ENCODE measurements at places on chromosomes 4 and X.

DNA sequence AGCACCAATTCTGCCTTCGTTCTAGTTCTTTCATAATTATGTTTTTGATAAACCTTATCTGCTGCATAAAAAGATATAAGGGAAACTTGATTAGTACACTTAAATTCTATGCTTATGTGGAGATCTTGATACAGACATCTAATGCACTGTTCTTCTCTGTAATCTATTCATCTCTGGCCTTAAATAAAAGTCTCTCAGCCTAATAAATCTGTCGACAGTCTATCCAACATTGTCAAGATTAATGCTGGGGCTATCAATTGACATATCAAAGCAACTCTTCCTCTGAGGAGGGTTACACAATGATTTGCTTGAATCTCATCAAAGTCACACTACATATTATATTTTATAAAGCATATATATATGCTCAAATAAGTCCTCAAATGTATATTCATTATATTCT lies 545.5 kb downstream of the SPOCK3 start:
- no peak for DNase-seq

- DNase-seq = no peak
These were observed at the start of gene CRMP1 for GRCh38 chr4:5893004-5893580. Gene CRMP1 (minus strand): TSS chr4:5893086. CDS start chr4:5892969, 117 bp downstream.

GRCh38 chr4:110781944-110782343 lies 159.1 kb upstream of the PITX2 start:
- no peak for DNase-seq

GRCh38 chr4:75686346-75686745 lies 13.1 kb upstream of the G3BP2 start:
- DNase-seq = no peak

DNA sequence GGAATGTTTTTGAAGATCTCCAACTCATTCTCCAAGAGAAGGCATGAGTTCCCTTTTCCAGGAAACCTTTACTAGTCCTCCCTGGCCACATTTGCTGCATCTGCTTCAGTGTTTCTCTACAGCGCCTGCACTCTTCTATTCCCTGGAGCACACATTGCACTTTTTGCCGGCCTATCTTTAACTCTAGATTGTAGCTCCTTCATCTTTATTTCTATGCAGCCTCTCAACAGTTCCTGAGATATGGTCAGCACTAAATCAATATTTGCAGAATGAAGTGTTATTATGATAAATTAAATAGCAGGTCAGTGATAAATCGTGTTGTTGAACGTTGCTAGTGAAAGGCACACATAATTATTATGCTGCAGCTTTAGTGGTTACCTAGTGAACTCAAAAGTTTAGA lies 88.3 kb downstream of the VCX3A start:
- no peak for DNase-seq

DNA sequence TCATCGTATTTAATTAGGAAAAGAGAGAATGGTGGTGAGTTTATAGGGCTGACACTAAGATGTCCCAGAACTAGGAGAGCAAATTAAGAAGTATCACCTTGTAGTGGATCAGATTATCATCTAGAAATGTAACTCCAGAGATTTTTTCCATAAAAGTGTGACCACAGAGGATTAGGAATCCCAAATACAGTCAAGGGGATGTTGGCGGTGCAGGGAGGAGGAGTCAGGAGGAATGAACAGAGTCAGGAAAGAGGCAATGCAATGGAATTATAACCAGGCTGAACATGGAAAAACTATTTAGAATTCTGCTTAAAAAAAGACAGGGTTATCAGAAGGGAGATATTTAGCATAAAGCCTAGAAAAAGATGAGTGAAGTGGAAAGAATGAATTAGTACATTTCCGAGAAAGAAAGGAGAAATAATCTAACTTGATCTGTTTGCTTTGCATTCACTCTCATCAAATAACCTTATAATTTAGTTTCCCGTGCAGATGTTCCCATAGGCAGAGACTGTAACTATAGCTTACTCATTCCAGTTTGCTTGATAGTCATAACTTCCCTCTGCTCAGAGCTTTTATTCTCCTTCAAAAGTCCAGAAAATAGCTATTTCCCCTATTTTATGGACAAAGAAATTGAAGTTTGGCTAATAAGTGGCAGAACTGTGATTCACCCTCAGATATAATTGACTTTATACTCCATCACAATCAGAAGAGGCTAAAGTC lies 56.4 kb downstream of the SCFD2 start:
- DNase-seq = no peak

DNA sequence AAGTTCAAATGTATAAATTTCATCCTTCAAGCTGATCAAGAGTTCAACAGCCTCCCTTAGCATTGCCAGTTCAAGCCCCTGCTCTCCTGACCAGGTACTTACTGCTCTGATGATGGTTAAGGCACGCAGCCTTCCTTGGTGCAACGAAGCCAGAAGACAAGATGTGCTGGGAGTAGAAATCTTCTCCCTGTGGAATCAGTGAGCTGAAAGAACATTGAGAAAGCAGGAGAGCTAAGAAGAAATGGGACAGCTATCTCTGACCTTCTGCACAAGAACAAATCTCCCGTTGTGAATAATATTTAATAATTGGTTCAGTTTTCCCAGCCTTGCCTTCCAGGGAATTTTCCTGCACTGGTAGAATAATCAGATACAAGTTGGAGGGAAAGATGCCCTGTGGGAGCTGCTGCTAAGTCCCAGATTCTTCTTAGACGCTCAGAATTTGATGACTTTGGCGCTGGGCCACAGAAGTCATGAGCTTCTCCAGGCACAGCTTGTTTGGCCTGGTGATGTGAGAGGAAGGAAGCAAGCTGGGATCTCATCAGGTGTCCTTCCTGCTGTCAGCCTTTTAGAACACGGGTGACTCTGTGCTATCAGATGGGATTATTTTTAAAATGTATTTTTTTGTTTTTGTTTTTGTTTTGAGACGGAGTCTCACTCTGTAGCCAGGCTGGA lies 77.8 kb downstream of the CD38 start:
- DNase-seq = no peak

DNA sequence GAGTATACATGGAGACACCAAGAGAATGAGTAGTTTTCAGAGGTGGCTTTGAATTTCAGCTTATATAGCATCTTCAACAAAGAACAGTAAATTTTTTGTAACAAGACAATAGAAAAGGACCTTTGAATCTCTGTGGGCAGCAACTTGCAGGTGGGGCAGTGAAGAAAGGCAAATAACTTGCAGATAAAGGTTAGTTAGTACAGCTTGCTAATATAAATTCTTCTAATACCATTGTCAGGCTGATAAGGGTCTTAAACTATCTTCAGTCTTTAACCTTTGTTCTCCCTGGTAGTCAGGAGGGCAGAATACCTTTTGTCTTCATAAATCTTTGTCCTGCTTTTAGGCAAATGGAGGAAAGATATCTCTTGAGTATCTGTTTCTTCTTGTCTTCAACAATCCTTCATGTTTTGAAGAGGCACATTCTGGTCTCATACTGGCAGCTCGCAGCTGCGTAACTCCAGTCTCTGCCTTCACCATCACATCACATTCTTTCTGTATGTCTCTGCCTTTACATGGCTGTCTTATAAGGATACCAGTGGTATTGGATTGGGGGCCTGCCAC lies 16.0 kb downstream of the ANXA3 start:
- no peak for DNase-seq

DNA sequence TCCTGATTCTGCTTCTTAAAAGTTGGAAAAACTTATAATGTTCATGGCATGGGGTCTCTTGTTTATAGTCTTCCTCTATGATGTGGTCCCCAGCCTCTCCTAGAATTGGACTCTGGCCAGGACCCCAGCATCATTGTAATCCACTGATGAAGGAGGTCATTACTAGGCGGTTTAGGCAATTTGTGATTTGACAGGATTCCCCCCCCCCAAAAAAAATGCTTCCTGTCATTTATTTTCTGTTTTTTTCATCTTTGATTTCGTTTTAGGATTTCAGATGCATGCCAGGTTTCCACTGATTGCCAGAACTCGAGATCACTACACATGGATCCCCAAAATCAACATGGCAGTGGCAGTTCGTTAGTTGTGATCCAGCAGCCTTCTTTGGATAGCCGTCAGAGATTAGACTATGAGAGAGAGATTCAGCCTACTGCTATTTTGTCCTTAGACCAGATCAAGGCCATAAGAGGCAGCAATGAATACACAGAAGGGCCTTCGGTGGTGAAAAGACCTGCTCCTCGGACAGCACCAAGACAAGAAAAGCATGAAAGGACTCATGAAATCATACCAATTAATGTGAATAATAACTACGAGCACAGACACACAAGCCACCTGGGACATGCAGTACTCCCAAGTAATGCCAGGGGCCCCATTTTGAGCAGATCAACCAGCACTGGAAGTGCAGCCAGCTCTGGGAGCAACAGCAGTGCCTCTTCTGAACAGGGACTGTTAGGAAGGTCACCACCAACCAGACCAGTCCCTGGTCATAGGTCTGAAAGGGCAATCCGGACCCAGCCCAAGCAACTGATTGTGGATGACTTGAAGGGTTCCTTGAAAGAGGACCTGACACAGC lies 4.9 kb downstream of the SPRY1 start:
- no peak for DNase-seq

GRCh38 chrX:108163333-108164082 lies 71.9 kb downstream of the ATG4A start:
- DNase-seq = no peak

- no peak for DNase-seq
These were observed 318.0 kb downstream of the FBXW7 start for GRCh38 chr4:152217896-152218295.

DNA sequence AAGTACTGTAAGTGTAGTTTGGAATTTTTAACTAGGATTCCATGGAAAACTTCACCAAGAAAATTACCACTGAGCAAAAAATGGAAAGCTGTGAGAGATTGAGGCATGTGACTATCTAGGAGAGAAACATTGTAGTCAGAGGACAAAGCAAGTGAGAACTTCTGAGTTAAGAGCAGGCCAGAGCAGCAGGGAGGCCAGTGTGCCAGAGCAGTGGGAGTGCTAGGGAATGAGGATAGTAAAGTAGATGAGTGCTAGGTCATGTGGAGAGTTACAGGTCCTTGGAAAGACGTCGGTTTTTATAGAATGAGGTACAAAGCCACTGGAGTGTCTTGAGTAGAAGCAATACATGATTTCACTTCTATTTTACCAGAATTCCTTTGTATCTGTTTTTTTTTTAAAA lies 52.7 kb upstream of the FAT4 start:
- DNase-seq = no peak

GRCh38 chr4:103885152-103885551 lies 165.4 kb upstream of the TACR3 start:
- no peak for DNase-seq

DNA sequence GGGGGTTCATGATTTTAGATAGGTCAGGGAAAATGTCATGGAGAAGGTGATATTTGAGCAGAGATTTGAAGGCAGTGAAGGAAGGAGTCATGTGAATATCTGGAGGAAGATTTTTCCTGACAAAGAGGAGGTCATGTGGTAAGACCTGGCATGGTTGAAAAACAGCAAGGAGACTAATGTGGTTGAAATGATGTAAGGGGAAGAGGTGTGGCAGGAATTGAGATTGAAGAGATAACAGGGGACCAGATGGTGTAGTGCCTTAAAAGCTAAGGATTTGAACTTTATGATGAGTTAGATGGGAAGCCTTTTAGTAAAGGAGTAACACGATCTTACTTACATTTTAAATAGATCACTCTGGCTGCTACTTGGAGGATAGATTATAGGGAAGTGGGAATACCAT lies 210.9 kb downstream of the RTL9 start:
- no peak for DNase-seq

DNA sequence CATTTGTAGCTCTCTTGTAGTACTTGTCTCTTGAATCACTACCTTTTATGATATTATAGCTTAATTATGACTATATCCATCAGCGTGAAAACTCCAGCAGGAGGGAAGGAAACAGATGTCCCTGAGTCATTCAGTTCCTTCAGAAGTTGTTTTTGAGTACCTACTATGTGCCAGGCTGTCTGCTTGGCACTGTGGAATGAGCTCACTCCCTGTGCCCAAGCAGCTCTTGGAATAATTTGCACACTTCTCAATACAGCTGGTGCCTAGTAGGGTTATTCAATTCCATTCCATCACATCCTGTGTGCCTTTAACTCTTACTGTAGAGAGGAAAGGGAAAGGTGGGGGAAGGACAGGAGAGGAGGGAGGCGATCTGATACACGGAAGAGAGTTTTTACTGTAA lies 77.1 kb downstream of the NFKB1 start:
- no peak for DNase-seq

All from skeletal muscle cell (primary cell).